T-helper 2 cell treated with Interferon-gamma antibody and Interleukin-4, amounts not matched to agents 5 μg/mL and 100 μg/mL, for 36 hours (primary cell): ENCODE measurements at places on chromosomes 16 and 17.
A peak's percentile ranks its signal among the peaks of the same experiment; 100 is the strongest.

- no peak for DNase-seq
Observed at GRCh38 chr16:2991566-2992261, 11.5 kb upstream of the PKMYT1 start.

- DNase-seq, result peak; percentile 49
Observed at GRCh38 chr17:48037036-48037837, at the start of gene COPZ2. TSS of gene COPZ2 (minus strand) at chr17:48037797. CDS start at chr17:48037777, 20 bp downstream.

GRCh38 chr16:2447920-2448583 is 11.9 kb upstream of the TEDC2 start:
- DNase-seq, result no peak

GRCh38 chr17:17416400-17417360 is 60.1 kb upstream of the MED9 start:
- no peak for DNase-seq

DNA sequence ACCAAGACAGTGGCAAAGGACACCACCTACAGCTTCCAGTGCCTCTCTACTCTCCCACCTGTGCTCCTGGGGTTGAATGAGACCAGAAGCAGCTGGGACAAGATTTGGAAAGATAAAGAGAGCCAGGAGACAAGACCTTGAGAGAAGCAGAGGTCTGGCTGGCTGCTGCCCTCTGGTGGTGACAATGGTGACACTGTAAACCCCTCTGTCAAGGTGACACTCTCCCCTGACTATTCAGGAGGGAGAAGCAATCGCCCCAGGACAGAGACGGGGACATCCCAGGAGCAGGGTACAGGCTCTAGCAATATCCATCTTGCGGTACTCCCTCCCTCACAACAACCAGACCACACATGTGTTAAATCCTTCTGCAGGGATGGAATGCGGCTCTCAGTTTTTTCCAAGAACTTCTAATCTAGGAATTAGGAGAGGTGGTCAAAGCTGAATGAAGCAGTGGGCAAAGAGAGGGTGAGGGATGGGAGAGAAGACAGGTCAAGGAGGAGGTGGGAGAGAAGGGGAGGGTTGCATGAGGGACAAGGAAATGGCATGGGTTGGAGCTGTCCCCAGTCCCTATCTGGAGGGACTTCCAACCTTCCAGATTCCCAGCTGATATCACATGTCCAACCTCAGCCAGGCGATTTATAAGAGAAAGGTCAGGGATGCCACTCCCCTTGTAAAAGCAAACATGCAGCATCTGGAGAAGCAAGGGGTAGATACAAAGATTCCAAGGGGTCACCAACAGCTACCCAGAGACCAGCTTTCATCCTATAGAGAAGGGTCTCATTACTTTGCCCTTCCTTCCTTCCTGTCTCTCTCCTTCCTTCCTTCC is 2.9 kb downstream of the PHOSPHO1 start:
- DNase-seq, result peak; percentile 54

DNA sequence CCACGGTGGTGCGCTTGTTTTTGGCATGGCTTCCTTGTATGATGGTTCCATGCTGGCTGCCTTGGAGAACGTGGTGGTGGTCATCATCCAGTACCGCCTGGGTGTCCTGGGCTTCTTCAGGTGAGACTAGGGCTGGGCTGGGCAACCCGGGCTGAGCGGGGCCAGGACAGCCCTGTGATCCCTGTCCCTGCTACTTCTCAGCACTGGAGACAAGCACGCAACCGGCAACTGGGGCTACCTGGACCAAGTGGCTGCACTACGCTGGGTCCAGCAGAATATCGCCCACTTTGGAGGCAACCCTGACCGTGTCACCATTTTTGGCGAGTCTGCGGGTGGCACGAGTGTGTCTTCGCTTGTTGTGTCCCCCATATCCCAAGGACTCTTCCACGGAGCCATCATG is 4.9 kb downstream of the CES2 start:
- DNase-seq, result no peak

DNA sequence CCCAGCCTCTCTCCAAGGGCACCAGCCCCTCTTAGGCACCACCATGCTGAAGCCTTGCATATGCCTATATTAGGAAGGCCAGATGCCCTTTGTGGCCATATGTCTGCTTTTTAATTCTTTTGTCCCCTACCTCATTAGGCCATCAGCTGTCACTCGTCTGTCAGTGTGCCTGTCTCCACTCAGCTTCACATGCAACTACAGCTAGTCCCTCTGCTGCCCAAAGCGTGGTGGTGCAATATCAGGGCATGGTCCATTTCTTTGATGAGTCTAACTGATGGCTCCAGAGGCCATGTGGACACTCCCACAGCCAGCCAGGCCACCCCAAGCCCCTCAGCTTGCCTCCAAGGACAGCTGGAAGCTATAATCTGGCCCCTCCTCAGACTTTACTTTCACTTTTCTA is 36.3 kb downstream of the MYO18A start:
- no peak for DNase-seq

DNA sequence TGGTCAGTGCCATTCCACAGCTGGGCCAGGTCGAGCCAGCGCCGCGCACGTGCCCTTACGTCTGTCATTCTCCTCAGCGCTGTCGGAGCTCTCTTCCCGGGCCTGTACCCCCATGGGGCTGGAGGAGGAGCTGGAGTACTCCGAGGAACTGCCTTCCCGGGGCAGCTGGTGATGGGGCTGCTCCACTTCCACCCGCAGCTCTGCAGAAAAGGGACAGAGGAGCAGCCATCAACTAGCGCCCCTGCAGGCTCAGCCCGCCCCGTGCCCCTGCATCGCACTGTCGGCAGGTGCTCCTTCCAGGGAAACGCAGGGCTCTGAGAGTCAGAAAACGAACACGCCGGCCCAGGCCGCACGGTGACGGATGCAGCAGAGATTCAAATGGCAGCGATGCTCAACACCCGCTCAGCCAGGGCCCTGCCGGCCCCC is 20.9 kb downstream of the MAP1LC3B start:
- no peak for DNase-seq

DNA sequence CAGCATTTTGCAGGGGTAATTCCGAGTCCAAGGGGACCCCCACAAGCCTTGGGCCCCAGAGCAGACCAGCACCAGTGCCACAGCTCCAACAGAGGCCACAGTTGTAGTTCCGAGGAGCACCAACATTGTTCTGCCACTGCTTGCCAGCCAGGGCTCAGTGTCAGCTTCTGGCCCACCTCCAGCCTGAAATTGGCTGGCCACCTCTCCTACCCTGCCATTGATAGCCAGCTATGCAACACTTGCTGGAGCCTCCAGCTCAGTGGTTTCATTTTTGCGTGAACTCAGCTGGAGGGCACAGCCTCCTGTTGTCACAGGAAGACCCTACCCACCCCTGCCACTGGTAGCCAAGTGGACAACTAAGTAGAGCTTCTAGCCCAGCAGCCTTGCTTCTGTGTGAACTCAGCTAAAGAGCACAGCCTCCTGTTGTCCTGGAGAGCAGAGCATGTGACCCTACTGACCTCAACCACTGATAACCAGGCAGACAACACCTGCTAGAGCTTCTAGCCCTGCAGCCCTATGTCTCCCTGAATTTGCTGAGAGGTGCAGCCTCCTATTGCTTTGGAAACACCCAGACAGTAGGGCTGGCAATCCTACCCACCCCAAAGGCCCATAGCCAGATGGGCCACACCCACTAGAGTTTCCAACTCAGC is 24.9 kb downstream of the HYDIN start:
- DNase-seq, result no peak

DNA sequence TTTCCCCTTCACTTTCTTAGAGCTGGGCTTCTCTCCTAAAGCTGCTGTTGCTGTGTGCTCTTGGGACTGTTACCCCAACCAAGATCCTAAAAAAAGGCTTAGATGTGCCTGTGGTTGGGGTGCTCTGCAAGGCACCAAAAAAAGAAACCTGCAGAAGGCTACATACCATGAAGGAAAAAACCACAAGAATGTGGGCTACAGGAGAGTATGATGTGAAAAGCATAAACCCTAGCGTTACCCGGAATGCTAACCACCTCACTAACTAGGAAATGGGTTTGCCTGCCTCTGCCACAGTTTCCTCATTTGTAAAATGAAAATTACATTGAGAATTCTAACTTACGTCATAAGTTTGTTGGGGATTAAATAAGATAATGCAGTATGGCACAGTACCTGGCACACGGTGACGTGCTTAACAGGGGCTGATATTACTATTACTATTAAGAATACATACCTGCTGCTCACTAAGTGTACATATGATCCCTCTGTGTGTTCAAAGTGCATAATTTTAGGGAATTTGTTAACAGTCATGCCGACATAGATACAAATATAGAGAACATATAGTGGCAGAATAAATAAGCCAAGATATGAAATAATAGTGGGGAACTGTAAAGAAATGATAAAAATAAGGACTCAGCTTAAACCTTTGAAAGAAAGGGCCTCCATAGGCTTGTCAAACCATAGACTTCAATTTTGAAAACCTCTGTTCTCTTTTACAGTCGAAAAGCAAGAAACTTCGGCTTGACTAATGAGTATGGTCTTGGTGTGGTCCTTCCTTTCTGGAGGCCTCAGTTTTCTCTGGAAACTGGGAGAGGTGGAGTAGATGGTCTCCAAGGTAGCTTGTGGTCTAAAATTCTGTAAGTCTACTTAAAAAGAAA is 177.8 kb upstream of the TBX2 start:
- peak; percentile 43 for DNase-seq

GRCh38 chr17:9937901-9938300 is 32.8 kb upstream of the RCVRN start:
- no peak for DNase-seq

DNA sequence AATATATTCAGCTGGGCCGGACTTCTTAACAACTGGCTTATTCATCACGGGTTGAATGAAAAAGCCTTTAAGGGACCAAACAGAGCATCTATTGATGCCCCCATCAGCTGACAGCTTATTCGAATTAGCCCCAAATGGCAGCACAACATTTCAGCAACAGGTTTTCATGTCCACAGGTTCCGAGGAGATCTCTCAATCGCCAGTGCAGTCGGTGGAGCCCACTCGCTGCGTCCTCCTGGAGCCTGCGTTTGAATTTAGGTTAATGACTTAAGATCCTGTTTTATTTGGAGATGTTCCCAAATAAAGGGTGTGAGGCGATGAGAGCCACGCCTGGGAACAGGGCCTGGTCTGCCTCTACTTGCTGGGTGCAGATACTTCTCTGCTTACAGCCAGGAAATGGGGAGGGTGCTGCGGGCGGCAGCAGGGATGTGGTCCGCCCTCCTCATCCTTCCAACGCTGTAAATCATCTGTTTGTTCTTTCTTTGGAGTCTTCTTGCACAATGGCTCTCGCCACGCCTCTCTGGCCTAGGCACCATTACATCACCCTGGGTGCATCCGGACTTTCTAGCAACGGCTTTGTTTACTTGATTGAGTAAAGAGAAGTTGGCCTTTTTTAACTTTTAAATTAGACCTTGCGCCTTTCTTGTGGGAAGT is 22.6 kb downstream of the NDE1 start:
- DNase-seq, result peak; percentile 67

GRCh38 chr16:81313701-81314602 is 810 bp upstream of the GAN start:
- DNase-seq, result no peak

DNA sequence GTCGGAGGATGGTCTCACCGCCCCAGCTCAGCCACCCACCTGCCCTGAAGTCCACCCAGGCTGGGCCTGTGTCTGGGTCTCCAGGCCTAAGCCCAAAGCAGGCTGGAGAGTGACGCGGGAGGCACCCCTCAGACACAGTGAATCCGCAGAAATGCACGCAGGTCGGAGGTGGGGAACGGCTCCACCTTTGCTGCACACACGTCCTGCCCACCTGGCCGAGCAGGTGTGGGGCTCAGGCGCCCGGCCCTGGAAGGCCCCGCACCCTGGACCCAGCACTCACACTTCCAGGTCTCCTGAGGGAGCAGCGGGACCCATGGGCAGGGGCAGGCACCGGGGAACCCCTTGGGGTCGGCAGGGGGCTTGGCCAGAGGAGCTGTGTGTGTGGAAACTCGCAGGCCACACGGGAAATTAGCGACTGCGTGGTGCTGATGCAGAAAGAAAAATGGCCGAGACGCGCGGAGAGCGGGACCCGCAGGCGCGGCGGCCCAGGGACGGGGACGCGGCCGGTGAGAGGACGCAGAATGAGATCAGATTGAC is 10.7 kb downstream of the CYBC1 start:
- no peak for DNase-seq

GRCh38 chr17:68401288-68401687 is 56.0 kb downstream of the WIPI1 start:
- no peak for DNase-seq

DNA sequence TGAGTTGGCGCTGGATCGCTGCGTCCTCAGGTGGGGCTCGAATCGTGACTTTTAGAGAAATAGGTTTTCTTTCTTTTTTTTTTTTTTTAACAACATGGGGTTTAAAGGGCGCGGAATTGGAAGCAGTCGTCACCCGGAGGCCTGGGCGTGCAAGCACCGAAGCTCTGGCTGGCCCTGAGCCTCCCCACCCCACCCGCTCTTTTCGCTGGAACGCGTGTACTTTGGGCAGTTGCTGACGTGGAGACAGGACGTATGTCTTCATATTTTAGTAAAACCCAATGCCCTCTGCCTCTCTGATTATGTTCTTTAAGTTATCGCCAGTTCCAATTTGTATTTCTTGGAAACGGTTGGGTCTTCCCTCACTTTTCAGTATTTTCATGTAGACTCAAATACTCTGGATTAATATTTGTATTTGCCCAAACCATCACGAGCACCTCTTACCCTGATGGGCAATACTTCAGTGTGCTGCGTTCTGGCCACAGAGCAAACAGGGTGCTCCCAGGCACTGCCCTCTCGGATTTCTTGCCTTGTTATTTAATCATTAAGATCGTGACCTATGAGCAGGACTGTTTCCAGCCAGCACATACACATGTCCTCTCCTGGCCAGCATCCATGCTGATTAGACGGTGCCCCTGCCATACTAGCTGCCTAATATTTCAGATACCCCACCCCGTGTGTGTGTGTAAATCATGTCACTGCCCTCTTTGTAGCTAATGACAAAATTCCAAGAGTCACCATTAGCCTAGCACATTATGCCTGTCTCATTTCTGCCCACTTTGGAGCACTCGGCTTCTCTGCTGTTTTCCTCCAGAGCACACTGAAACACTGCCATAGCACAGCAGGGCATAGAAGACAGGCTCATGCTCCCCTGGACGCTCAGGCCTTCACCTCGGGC is 805 bp upstream of the C16orf95 start:
- peak; percentile 33 for DNase-seq

DNA sequence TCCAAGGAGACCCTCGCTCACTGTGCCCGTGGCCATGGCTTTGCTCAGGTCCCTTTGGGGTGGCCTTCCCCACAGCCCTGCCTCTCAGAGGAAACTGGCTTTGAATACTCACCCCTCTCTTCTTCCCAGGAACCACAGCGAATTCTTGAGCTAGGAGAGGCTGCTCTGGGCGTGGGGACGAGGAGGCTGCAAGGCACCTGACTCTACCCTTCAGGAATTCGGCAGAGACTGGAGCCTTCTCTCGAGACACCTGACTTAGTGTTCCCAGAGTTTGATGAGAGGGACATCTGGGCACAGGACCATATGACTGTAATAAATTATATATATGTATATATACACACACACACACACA is 6.2 kb downstream of the LLGL2 start:
- DNase-seq, result no peak

GRCh38 chr17:80702315-80703141 is 157.9 kb downstream of the RPTOR start:
- no peak for DNase-seq

GRCh38 chr17:50637829-50638605 is 3.3 kb downstream of the ABCC3 start:
- DNase-seq, result no peak
